ENCODE measurements at places on chromosomes 1 and 21.

- no peak for DNase-seq
Measured at GRCh38 chr1:22912311-22912710, 60.4 kb downstream of the LACTBL1 start.

DNA sequence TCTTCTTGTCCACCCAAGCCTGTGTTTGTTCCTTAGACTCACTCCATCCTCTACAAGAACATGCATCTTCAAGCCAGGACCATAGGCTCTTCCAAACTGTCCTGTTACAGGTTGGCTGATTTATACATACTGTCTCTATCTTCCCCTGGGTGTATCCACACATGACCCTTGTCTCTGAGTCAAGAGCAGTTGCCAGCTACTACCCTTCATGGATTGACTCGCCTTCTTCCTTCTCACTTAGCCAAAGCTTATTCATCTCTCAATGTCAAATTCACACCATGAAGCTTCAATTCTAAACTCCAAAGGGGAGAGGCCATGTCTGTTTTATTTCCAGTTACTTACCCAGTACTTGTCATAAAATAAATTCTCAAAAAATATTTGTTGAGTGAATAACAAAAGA lies 64.1 kb upstream of the CACHD1 start:
- DNase-seq: no peak

DNA sequence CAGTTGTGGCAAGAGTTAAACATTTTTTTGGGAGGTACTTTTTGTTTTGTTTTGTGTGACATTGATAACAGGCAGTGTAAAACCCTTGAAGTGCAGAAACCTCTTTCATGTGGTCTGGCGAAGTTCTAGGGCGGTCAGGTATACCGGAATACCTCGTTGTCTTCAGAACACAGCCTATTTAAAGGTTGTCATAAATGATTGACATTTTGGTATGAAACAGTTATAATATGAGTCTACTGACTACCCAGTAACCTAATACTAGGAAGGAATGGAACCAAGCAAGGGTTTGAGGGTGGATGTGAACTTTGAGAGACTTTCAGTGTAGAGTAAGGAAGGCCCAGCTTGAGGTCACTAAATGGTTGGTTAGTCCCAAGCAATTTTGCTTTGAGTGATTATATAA lies 40.5 kb downstream of the PATJ start:
- DNase-seq: peak; percentile 10

DNA sequence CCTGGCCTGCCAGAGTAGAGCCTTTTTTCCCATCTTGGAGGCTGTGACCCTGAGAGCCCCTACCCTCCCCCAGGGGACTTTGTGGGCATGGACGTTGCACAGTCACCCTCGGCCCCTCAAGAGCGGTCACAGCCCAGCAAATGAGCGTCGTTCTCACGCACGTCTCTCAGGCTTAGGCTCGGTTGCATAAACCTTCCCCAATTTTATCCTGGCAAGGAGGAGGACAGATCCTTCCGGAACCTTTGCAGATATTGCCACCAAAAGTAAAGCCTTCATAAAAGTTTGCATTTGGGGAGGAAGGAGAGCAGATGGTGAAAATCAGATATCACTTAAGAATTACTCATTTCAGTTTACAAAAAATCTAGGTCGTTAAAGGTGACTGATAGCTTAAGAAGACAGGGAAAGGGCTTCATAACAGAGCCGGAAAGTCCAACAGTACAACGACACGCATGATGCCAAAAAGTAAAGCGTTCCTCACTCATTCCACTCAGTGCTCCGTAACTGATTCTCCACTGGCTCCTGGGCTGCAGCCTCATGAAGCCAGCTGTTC lies 29.3 kb downstream of the PDE9A start:
- DNase-seq: no peak

DNA sequence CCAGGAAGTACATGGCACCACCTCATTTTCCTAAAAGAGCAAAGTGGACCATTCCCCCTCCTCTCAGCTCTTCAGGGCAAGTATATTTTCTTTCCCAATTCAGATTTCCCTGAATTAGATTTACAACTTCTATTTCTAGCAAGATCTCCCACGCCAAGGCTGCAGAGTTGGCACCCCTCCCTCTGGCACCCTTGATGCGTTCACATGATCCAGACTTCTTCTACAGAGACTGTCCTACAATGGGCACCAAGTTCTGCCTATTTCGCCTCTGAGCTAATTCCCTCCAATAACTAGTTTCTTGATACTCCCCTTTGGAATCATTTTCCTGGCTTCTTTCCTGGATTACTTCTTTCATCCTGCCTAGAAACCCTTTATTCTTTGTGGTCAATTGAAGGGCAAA lies 122.0 kb downstream of the CDC7 start:
- no peak for DNase-seq

DNA sequence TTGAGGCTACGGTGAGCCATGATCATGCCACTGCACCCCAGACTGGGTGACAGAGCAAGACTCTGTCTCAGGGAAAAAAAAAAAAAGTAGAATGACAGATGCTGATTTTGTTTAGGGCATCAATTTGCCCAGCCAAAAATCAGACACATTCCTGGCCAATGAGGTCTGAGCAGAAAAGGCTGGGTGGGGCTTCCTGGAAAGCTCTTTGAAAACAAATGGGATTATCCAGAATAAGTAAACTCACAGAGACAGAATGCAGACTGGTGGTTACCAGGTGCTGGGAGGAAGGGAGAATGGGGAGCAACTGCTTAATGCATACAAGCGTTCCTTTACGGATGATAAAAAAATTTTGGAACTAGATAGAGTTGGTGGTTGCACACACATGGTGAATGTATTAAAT lies 10.1 kb upstream of the CITED4 start:
- no peak for DNase-seq

- DNase-seq: no peak
Measured at GRCh38 chr1:195082183-195082582, 1526.1 kb downstream of the KCNT2 start.

GRCh38 chr1:220894025-220894923 lies 15.0 kb downstream of the HLX start:
- no peak for DNase-seq

DNA sequence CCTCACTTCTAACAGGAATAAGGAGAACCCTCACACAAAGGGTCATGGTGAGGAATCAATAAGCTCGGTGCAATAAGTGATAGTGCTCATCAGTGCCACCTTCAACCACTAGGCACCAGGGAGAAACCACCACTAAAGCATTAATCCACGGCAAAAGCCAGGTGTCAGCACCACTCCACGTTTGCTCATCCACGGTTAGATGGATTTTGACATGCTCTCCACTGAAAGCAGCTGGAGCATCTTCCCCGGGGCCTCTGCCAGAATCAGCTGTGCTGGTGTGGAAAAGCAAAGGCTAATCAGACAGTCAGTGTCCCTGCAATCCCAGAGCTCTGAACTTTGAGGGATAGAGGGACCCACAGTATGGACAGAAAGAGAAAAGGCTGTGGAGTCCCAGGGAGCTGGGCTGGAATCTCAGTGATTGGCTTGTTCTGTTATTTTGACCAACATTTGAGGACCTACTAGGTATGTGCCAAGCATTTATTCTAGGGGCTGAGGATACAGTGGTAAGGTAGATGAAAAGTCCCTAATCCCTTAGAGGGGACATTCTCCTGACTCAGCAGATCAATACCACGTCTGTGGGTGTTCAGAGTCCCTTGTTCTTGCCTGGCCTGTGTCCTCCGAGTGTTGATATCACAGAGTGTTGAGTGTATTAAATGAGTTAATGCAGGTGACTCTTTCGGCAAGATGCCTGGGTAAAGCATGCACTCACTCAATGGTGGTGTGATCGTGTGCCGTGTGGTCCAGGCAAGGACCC lies 41.3 kb downstream of the FHAD1 start:
- no peak for DNase-seq

DNA sequence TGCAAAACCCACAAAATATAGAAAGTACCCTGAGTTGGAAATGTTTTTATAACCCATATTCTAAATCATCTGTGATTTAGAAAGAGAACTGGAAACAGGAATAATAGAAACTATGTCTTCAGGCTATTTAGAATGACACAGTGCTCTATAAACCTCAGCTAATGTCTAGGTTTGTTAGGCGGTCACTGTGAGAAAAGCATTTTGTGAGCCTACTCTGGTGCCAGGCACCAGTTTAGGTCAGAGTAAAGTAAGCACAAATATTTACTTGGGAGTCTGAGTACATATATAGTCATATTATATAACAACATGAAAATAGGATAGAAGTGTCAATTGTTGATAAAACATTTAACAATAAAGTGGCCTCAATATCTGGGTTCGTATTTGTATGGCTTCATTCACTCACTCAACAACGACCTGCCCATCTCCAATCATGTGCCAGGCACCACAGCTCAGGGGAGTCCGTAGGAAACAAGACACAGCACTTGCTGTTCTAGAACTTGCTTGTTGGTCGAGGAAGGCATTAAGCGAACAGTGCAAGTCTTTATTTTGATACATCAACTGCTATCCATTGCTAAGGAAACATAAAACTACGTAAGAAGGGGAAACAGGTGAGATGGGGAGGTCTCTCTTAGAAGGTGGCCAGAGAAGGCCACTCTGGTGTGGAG lies 37.2 kb downstream of the GNB1 start:
- DNase-seq: no peak

GRCh38 chr1:89965193-89965768 lies 29.6 kb upstream of the ZNF326 start:
- DNase-seq: no peak

DNA sequence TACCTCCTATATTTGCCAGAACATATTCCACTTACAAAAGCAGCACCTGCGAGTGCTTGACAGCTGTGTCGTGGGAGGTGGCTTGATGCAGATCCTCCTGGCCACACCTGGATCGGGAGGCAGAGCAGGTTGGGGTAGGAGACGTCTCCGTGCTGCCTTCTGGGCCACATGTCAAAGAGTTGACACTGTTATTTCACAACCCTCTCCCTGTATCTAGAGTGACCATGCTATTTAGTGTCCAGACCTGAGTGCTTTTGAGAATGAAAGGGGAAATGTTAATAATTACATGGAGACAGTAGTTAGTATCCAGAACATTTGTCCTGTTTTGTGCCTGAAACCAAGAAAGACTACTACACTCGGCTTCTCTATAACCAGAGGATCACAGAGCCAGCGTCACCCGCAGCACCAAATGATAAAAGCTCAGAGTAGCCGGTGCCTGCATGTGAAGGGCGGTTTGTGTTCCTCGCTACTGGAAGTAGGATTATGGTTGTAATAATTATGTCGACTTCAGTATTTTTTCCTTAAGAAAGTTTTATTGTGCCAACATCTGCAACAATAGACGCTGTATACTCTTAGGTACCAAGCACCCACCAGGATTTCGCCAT lies 77.1 kb downstream of the GALNT2 start:
- no peak for DNase-seq

GRCh38 chr1:1538989-1539309 lies 1.5 kb downstream of the TMEM240 start:
- no peak for DNase-seq

- no peak for DNase-seq
Measured at GRCh38 chr21:41895643-41896493, 16.7 kb upstream of the PRDM15 start.

DNA sequence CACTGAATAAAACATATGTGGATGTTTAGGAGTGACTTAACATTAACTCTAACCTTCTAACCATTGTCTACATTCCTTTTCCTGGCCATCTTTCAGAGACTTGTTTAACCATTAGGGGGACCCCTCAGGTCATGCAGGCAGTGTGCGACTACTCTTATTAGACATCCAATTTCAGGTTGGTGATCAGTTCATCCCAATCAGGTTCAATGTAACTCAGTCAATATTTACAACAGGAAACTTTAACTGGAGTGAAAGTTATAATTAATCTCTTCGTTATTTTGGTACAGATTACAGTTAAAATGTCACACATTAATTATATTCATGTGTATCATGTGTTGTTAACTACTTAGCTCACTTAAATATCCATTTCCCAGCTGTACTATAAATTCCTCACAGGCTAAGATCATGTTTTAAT lies 68.8 kb upstream of the RGS1 start:
- no peak for DNase-seq

DNA sequence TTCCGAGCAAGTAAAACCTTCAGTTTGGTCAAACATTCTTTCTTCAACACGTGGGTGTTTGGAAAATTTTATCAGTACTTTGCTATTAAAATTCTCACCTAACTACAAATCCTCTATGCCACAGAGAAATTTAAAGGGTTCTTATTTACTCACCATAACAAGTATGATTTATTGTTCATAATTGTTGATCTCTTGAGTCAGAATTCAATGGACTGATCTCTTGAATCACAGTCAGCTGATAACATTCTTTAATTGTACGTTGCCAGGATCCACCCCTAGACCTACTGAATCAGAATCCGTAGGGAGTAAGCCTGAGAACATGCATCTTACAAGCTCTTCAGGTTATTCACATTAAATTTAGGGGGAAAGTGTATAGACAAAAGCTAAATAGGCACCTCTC lies 51.2 kb downstream of the DIPK1A start:
- DNase-seq: no peak

- DNase-seq: no peak
Measured at GRCh38 chr21:38951095-38951730, 145.5 kb downstream of the ETS2 start.

DNA sequence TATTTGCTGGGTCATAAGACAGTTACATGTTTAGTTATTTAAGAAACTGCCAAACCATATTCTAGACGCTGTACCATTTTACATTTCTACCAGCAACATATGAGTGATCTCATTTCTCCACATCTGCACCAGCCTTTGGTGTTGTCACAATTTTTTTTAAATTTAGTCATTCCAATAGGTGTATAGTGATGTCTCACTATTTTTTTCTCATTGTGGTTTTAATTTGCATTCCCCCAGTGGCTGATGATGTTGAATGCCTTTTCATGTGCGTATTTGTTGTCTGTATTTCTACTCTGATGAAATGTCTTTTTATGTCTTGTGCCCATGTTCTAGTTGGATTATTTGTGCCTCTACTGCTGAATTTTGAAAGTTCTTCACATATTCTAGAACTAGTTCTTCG lies 38.4 kb downstream of the NFASC start:
- no peak for DNase-seq
